Pancreas (tissue), 10 donors: ENCODE measurements at places on chromosomes 11 and 22.
A peak's percentile ranks its signal among the peaks of the same experiment; 100 is the strongest.

GRCh38 chr11:37502202-37502601, 904.2 kb upstream of the RAG2 start:
- no peak for DNase-seq

GRCh38 chr11:37509506-37509905, 911.5 kb upstream of the RAG2 start:
- no peak for DNase-seq

- DNase-seq: no peak
Observed at GRCh38 chr11:59259867-59260475, 47.2 kb upstream of the MPEG1 start.

DNA sequence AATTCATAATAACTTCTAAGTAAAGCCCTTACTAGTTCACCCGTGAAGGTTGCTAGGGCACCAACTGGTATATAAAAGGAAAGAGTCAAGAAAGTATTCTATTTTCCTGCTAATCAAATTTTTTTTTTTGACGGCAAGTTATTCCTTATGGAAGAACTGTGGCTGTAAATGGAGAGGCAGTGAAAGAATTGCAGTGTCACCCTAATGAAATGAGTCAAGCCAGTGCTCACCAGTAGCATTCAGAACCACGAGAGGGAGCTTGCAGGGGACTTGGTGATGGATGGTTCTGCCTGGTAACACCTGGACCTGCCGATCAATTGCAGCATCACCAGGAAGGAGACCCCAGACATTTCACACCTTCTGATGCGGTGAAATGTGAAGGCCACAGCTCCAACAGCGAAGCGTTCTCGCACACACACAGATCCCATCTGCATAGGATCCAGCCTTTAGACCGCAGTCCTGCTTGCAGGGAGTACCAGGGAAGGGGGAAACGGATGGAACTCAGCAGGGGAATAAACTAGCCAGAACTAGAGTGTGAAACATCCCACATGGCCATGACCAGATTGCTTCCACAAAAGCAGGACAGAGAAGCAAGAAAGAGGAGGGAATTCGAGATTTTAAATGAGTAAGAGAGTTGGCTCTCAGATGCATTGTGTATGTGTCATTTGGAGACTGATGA, 326.2 kb downstream of the TBC1D22A start:
- no peak for DNase-seq

DNA sequence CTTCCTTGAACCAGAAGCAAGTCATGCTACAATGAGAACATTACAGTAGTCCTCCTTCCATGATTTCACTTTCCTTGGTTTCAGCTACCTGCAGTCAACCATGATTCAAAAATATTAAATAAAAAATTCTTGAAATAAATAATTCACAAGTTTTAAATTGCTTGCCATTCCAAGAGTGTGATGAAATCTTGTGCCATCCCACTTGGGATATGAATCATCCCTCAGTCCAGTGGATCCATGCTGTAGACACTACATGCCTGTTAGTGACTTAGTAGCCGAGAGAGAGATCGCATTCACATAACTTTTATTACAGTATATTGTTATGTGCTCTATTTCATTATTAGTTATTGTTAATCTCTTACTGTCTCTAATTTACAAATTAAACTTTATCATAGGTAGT, 6.0 kb downstream of the HOATZ start:
- no peak for DNase-seq

GRCh38 chr11:86708669-86709068, 36.3 kb upstream of the ME3 start:
- DNase-seq: no peak

GRCh38 chr22:37100589-37101127, 8.9 kb downstream of the TMPRSS6 start:
- no peak for DNase-seq

DNA sequence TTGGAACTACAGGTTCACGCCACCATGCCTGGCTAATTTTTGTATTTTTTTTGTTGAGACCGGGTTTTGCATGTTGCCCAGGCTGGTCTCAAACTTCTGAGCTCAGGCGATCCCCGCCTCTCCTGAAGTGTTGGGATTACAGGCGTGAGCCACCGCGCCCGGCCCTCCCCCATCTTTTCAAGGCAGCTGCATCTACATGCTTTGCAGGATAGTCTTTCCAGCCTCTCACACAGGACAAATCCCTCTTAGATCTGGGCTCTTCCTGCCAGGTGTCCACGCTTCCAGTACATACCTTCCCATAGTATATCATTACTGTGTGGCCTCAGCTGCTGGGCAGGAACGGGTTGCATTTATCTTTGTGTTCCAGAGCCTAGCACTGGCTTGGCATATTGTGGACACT, 49.7 kb downstream of the C11orf96 start:
- DNase-seq: no peak

GRCh38 chr11:70070706-70071105, 7.4 kb upstream of the ANO1 start:
- no peak for DNase-seq

DNA sequence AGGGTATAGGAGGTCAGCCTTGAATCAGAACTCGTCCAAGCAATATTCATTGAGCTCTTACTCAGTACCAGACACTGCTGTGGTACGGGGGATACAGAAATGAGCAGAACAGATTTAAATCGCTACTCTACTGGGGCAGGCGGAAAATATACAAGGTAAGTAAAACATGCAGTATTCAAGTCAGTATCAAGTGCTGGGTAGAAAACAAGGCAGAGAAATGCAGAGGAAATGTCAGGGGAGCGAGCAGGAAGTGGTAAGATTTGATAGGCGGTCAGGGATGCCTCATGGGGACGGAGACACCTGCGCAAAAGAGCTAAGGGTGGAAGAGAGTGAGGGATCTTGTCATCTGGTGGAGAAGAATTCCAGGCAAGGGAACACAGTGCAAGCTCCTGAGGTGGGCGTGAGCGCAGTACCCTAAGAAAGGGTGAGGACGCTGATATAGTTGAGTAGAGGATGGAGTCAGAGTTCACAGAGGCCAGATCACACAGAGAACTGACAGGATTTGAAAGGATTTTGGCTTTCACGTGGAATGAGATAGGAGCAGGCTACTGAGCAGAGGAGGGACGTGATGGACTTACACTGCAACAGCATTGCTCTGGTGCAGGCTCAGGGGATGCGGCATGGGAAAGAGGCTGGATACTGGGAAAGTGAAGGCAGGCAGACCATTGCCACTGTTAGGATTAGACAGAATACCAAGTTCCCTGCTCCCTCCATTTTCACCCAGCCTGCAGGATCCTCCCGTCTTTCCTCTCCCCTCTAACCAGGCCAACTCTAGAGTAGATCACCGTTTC, 35.8 kb downstream of the SC5D start:
- no peak for DNase-seq

DNA sequence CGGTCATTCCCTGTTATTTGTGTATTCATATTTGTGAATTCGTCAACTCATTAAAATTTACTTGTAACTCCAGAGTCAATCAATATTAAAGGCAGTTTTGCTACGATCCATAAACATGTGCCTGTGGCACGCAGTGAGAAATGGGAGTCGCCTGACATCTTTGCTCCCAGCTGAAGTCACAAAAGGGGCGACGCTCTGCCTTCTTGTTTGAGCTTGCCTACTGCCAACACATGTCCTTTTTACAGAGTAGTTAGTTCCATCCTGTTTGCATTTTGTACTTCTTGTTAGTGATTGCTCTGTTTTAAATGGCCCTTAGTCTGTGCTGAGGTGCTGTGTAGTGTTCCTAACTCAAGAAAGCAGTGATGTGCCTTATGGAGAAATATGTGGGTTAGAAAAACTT, 305.3 kb downstream of the ETS1 start:
- DNase-seq: no peak

DNA sequence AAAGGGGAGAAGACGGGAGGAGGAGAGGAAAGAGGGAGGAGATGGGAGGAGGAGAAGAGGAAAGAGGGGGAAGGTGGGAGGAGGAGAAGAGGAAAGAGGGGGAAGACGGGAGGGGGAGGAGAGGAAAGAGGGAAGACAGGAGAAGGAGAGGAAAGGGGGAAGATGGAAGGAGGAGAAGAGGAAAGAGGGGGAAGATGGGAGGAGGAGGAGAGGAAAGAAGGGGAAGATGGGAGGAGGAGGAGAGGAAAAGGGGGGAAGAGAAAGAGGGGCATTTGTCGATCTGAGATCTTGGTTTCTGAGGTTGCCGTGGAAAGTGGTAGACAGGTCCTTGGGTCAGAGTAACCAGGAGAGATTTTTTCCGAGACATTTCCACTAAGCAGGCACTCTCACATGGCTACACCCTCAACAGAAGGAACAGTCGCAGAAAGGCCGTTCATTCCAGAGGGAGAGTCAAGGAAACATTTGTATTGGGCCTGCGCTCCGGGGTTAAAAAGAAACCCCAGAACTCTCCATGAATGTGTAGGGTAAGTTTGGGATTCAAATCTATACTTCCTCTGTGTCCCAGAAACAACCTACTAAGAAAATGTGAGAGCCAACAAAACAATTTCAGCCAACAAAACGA, 39.8 kb upstream of the CARS1 start:
- DNase-seq: no peak

DNA sequence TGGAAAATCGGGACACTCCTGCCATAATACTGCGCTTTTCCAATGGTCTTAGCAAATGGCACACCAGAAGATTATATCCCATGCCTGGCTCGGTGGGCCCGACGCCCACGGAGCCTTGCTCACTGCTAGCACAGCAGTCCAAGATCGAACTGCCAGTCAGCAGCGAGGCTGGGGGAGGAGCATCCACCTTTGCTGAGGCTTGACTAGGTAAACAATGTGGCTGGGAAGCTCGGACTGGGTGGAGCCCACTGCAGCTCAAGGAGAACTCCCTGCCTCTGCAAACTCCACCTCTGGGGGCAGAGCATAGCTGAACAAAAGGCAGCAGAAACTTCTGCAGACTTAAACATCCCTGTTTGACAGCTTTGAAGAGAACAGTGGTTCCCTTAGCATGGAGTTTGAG, 15.6 kb downstream of the PTH start:
- no peak for DNase-seq

- DNase-seq: no peak
Observed at GRCh38 chr11:27115051-27115650, 74.5 kb downstream of the BBOX1 start.

- no peak for DNase-seq
Observed at GRCh38 chr11:86482692-86483091, 108.0 kb downstream of the CCDC81 start.

- peak; percentile 79 for DNase-seq
Observed at GRCh38 chr11:46916286-46917108, 1.9 kb downstream of the LRP4 start.

DNA sequence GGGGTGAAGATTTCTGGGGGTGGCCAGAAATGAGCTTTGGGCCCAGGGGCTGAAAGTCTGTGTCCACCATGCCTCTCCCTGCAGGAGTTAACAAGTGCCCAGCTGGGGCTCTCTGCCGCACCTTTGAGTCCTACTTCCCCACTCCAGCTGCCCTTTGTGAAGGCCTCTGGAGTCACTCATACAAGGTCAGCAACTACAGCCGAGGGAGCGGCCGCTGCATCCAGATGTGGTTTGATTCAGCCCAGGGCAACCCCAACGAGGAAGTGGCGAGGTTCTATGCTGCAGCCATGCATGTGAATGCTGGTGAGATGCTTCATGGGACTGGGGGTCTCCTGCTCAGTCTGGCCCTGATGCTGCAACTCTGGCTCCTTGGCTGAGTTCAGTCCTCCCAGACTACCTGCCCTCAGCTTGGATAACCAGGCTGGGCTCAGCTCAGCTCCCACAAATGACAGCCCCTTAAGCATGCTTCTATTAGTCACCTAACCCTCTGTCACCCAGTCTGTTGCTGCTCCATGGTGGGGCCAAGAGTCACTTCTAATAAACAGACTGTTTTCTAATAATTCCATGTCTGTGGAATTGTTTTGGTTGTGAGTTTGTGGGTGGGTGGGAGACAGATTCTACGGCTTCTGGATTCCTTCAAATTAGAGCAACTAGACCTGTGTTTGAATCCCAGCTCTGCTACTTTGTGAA, 3.0 kb upstream of the INPPL1 start:
- DNase-seq: peak; percentile 22
